Left lobe of liver (tissue), 2 donors: ENCODE measurements at places on chromosomes 12 and 14. TPM values are rescaled to one million over a fixed set of nuclear protein-coding genes. Genes with fewer than 3 reads are reported as not detected.

Gene AMN
- 56.0 TPM for total RNA-seq

Gene PELI2
- total RNA-seq = 1.1 TPM

Gene LRRK2
- 7.0 TPM for total RNA-seq

Gene FBXO33
- 5.4 TPM for total RNA-seq
